Heart left ventricle (tissue), 16 donors: ENCODE measurements at places on chromosomes 6 and 20. TPM values are rescaled to one million over a fixed set of nuclear protein-coding genes. Genes with fewer than 3 reads are reported as not detected.

SLC35B2 gene
- 24.1 TPM for total RNA-seq

GRCh38 chr20:57231951-57232428 is 34.5 kb downstream of the BMP7 start:
- DNase-seq, result no peak

- DNase-seq, result no peak
These were observed 153.3 kb downstream of the RNGTT start for GRCh38 chr6:88810089-88810488.

KCNQ2 gene
- total RNA-seq, result 0.06 TPM

SIRPB1 gene
- total RNA-seq, result 14.0 TPM

MOG gene
- 7.4 TPM for total RNA-seq

HLA-DPA1 gene
- 35.2 TPM for total RNA-seq
